ENCODE measurements at places on chromosomes 7 and 10. TPM values are rescaled to one million over a fixed set of nuclear protein-coding genes. Genes with fewer than 3 reads are reported as not detected.
A peak's percentile ranks its signal among the peaks of the same experiment; 100 is the strongest.

GRCh38 chr10:95290461-95291364, at the start of gene PDLIM1:
Gene PDLIM1 (minus strand): TSS chr10:95291003. CDS start chr10:95290915, 88 bp downstream.
- DNase-seq = peak; percentile 74

- DNase-seq = no peak
Measured at GRCh38 chr7:8236780-8237407, 25.1 kb downstream of the ICA1 start.

DNA sequence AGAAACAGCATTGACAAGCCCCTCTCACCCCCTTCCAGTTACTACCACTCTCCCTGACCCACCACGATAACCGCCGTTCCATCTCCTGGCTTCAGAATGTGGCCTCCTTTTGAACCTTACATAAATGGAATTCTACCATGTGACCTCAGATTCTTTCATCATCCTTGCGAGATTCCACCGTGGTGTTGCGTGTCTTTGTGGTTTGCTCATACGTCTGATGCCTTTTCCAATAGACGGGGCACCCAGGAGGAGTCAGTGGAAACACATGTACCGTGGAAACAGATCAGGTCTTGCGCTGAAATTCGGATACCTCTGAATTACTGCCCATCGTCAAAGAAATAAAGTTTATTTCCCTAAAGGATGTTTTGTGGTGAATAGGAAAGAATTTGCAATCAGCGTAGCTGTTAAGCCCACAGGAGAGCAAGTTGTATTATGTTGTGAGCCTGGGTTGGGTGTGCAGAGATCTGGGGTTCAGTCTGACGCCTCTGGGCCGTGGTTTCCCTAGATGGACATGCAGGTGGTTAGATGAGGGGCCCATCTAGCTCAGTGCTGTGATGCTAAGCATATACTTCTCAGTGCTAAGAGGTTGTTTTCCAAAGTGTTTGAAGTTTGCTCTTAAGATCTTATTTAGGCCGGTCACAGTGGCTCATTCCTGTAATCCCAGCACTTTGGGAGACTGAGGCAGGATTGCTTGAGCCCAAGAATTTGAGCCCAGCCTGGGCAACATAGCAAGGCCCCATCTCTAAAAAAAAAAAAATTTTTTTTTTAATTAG, 29.1 kb downstream of the GTF2IRD1 start:
- DNase-seq = no peak

ANXA8L1 gene
- not detected for total RNA-seq

IL6 gene
- total RNA-seq = 253 TPM

BMPER gene
- not detected for total RNA-seq

TCF7L2 gene
- total RNA-seq = 8.1 TPM

- DNase-seq = no peak
Measured at GRCh38 chr10:60350400-60350799, 39.3 kb downstream of the ANK3 start.
